ENCODE measurements at places on chromosomes 13 and 19.

DNA sequence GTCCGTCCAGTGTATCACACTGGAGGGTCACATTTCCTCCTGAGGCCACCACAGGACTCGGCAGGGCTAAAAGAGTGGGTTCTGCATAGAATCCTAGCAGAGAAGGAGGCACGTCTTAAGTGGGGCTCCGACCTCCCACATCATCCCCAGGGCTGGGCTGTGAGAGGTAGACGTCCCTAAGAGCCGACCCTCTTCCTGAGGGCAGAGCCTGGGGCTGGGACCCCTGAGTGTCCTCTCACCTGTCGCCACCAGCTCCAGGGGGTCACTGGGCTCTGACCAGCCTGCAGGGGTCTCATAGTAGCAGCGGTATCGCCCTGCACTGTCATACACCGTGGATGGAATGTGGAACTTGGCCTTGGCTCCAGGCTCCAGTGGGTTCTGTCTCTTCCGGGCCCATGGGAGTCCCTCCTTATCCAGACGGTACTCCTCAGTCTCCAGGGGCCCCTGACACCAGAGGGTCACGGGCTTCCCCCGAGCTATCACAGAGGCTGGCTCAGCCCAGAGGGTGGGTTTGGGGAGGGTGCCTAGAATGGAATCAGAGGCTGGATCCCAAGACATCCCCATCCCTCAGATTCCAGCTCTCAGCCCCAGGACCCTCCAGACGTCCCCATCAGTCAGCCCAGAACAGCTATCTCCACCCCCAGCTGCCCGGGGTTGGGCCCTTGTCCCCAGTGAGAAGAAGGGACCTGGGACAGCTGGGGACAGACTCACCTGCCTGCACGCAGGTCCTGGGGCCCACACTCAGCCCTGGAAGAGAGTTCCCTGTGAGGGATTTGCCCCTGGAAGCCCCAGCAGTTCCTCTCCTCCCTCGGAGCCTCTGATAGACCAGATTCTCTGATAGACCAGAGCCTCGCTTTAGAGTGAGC is 590 bp downstream of the LILRB5 start:
- no peak for DNase-seq

DNA sequence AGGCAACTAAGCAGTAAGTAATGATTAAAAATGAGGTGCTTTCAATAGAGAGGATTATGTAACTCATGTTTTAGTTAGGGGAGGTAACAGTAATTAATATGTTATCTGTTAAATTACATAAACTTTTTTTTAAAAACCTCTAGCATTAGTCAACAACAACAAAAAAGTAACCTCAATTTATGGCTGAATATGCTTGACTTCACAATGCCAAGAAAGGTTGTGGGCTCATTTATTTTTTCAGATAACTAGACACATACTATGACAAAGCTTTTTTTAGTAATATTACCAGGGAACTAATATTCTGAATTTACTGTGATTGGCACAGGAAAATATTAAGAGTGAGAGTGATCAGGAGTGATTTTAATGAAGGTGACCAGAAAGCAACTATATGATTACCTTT is 54.9 kb downstream of the KCNRG start:
- DNase-seq: no peak

- DNase-seq: no peak
Measured at GRCh38 chr19:47145639-47146486, 15.2 kb downstream of the SAE1 start.

GRCh38 chr13:49386664-49387063 is 57.2 kb downstream of the CAB39L start:
- DNase-seq: no peak

GRCh38 chr19:30408734-30409301 is 36.6 kb downstream of the ZNF536 start:
- no peak for DNase-seq

DNA sequence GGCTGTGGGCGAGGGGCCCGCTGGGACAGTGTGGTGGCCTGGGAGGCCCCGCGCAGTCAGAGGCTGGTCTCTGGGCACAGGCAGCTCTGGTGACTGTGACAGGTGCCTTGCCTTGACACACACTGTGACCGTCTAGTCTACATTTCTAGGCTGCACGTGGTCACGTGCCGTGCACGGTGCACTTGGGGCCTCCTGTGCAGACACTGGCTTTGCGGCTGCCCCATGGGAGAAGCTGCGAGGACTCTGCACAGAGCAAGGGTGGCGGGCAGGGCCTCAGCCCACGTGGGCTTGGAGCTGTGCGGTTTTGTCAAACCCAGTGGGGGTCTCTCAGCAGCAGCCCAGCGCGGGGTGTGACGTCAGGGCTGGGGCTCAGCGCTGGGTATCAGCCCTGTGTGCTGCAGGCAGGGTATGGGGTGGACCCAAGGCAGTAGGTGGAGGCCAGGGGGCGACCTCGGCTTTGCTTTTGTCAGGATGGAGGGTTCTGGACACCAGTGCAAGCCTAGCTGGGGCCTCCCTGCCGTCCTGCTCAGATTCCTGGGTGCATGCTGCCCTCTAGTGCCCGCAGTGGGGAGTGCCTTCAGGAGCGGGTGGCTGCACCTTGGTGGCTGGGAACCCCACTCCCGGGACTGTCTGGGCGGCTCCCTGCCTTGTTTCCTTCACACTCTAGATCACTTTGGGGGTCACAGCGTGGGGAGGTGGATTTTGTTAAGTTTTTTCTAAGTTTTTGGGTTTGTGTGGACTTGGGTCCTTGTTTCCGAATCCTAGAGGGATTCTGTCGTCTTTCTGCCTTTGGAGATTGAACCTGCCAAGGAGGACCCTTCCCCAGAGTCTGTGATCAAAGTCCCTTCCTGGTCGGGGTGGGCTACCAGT is 62.6 kb downstream of the KDM4B start:
- peak; percentile 80 for DNase-seq

DNA sequence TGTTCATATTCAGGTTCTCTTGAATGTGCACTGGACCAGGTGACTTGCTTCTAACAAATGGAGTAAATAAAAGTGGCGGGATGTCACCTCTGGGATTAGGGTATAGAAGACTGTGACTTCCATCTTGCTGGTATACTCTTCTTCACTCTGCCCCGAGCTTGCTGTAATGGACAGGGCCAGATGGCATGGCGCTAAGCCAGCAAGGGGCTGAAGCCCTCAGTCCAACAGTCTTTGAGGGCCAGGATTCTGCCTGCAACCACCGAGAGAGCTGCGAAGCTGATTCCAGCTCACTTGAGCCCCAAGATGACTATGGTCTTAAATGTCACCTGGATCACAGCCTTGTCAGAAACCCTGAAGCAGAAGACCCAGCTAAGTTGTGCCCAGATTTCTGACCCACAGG is 600.0 kb downstream of the FGF9 start:
- DNase-seq: no peak

GRCh38 chr19:14459703-14460102 is 15.5 kb downstream of the PTGER1 start:
- no peak for DNase-seq

- no peak for DNase-seq
Measured at GRCh38 chr13:87889254-87889653, 218.1 kb downstream of the SLITRK5 start.

Measured in stimulated activated CD8-positive, alpha-beta memory T cell treated with anti-CD3 and anti-CD28 coated beads, Interleukin-15, amount 100 ng/mL, for 24 hours (primary cell).